ENCODE measurements at places on chromosomes 3 and 15. TPM values are rescaled to one million over a fixed set of nuclear protein-coding genes. Genes with fewer than 3 reads are reported as not detected.

GRCh38 chr3:115853104-115853503 lies 229.8 kb downstream of the GAP43 start:
- no peak for DNase-seq

DNA sequence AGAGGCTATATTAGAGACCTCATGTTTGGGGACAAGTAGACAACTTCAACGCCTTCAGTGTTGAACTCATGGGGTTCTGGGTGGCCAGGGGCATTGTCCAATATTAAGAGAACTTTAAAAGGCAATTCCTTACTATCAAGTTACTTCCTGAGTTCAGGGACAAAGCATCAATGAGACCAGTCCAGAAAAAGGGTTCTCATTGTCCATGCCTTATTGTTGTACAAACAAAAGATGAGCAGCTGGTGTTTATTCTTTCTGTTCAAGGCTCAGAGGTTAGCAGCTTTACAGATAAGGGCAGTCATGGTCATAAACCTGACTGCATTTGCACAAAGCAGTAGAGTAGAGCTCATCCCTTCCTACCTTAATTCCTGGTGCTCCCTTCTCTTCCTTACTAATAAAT lies 18.5 kb upstream of the PDHB start:
- DNase-seq: no peak

GRCh38 chr15:40047415-40048210 lies 8.6 kb upstream of the SRP14 start:
- DNase-seq: no peak

DNA sequence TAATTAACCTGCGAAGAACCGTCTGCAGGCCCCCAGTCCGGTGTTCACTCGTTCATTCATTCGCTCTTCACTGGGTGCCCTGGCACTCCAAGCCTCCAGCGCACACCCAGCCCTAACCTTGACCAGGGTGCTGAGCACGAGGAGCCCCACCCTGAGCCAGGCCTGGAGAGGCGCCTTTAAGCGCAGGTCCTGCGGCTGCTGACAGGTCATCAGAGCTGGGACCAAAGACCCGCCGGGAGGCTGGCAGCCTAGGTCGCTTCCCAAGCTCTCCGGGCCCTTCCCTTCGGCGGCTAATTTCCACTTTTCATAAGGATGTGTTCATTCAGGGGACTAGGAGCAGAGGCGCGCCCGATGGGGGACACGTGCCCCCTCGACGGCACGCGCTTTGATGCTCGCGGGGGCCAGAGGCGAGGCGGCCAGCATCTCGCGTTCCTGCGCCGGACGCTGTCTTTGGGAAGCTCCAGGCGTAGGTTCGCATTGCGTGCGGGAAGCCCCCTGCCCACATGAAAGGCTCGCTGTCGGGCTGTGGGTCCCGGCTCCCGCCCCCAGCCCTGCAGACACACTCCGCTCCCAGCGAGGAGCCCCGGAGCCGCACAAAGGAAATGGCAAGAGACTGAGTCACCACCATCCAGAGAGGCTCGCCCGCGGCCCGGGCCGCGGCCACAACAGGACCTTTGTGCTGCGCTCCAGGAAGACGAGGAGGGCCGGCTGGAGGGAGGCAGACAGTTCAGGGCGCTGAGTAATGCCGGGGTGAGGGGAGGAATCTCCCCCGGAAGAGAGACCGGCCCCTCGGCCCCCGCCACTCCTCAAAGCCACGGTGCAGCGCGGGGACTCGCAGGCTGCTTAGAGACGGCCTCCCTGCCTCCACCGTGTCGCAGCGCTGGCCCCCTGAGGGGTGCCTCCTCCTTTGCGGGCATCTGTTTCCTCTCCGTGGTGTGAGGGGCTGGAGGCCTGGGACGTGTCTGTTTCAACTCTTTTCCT lies 266.4 kb upstream of the HES1 start:
- DNase-seq: peak; percentile 16

- DNase-seq: no peak
Measured at GRCh38 chr15:60006203-60006862, 2.2 kb downstream of the FOXB1 start.

GRCh38 chr3:24222165-24222805 lies 272.4 kb downstream of the THRB start:
- DNase-seq: no peak

GRCh38 chr15:82995938-82996337 lies 9.9 kb downstream of the RAMAC start:
- DNase-seq: no peak

- no peak for DNase-seq
Measured at GRCh38 chr3:19107719-19108118, 40.6 kb upstream of the KCNH8 start.

GRCh38 chr3:24305795-24306467 lies 188.7 kb downstream of the THRB start:
- no peak for DNase-seq

DNA sequence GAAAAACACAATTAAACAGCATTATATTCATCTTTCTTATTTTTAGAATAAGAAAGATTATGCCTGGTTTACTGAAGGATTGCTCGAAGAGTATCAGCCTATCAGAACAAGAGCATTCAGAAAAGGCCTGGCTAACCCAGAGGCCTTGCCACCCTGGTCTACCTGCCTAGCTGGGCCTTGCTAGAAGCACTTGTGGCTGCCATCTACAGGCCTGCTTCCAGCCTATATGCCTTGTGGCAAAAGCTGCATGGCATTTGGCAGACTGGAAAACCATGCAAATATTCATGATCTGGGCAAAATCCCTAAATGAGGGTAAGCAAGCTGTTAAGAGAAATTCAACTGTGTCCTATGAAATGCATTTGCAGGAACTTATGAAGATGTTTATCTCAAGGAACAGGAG lies 9.3 kb upstream of the ATP13A4 start:
- no peak for DNase-seq

DNA sequence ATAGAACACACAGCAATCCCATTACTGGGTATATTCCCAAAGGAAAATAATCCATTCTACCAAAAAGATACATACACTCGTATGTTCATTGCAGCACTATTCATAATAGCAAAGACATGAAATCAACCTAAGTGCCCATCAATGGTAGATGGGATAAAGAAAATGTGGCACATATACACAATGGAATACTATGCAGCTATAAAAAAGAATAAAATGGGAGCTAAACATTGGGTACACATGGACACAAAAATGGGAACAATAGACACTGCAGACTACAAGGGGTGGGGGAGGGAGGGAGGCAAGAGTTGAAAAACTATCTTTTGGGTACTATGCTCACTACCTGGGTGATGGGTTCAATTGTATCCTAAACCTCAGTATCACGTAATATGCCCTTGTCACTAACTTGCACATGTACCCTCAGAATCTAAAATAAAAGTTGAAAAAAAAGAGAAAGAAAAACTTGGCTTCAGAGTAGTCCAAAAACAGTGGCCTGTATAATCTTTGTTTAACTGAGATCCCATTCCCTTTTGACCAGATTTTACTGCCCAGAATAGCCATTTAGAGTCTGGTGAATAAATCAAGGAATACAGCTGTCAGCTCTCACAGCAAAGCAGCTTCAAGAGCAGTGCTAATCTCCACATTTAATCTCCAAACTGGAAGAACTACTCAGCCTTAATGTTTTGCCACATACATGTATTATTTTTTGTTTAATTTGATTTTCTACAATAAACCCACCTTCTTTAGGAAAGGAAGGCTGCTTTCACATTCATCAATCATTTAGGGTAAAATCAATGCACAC lies 54.5 kb upstream of the XRN1 start:
- no peak for DNase-seq

DNA sequence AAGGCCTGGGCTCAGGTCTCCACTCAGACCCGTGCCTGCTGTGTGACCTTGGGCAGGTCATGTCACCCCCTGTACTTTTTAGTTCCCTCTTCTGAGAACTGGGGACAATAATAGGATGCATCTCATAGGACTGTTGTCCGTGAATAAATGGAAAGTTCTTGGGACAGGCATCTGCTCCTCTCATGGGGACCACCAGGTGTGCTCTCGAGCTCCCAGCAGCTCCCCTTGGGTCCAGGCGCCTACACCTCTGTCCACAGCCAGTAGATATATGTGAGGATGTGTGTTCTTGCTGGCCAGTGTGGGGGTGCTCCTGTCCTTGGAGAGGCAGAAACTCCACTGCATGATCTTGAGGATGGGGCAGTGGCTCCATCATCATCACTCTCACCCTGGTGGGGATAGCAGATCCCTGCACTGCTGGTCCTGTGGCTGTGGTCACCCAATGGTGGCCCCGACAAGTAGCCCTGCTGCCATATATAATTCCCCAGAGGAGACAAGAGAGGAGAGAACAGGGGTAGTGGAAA lies 257.6 kb upstream of the TLE3 start:
- no peak for DNase-seq

DNA sequence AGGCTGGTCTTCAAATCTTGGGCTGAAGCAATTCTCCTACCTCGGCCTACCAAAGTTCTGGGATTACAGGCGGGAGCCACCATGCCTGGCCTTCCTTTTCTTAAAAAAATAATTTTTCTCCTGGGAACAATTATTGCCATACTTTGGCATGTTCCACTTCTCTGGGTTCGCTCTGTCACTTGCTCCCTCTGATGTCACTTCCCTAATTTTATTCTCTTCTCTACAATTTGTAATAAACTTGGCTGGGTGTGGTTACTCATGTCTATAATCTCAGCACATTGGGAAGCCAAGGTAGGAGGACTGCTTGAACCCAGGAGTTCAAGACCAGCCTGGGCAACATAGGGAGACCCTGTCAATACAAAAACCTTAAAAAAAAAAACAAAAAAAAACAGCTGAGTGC lies 6.1 kb upstream of the IMPDH2 start:
- no peak for DNase-seq

DNA sequence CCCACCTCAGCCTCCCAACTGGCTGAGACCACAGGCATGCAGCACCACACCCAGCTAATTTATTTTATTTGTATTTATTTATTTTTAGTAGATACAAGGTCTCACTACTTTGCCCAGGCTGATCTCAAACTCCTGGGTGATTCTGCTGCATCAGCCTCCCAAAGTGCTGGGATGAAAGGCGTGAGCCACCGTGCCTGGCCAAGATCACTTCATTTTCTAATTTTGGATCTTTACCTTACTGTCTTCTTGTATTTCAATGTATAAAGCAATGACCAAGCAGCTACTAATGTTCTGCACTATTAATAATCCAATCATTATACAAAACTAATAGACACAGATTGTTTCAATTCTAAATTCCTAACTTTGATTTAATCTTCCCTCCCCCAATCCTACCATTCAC lies 56.2 kb downstream of the LRRFIP2 start:
- no peak for DNase-seq

DNA sequence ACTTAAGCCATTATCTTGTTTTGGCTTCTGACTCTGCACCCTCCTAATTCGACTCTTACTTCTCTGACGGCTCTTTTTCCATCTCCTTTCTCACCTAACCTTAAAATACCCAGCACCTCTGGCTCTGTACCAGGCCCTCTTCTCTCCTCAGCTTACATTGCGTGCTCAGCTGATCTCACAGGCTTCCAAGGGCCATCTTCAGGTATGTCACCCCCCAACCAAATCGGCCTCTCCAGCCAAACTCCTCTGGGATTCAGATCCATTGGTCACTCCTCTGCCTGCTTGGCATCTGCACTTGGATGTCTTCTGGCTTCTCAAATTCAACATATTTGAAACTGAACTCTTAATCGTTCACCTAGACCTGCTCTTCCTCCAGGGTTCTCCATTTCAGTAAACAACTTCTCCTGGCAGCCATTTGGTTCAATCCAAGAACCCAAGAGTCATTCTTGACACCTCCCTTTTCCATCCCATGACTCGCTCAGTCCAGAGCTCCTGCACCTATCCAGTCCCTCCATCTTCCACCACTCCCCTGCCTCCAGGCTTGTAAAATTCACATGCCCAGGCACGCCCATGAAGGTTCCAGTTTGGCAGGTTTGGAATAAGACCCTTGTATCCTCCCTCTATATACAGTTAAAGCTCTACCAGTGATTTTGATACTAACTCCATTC lies 35.2 kb upstream of the SLC41A3 start:
- DNase-seq: no peak

DNA sequence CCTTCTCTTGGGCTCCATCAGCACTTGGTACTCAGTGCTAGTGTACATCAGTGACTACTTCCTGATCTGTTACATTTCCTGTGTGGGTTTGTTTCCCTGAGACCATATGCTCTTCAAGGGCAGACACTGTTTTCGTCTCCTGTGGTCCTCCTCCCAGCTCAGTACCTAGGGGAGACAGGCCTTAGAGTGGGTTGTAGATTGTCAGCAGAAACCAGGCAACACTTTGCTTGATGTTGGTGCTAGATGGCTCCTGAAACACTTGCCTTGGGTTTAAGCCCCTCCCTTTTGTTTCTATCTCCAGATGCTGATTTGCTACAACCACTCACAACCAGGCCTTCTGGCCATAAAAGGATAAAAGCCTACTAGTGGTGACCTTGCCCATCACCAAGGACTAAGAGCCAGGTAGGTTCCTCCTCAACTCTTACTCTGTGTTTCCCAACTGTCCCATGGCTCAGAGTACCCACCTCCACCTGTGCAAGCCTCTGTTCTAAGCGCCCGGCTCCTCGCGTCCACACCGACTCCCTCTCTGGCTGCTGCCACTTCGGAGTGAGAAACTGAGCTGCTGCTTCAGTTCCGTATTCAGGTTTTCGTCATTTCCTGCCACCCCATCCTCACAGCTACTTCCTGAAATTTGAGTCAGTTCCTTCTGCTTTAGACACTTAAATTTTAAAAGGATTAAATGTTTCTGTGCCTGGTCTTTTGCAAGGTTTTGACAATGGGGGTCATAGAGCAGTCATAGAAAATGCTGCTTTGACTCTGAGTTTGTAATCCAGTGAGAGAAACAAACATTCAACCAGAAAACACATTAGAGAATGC lies at the start of gene HCLS1:
Gene HCLS1, minus strand, starts transcription at position 548 of the 816 bp plus-strand sequence. CDS start 2,556 bp downstream, outside the sequence.
- DNase-seq: peak; percentile 33

DNA sequence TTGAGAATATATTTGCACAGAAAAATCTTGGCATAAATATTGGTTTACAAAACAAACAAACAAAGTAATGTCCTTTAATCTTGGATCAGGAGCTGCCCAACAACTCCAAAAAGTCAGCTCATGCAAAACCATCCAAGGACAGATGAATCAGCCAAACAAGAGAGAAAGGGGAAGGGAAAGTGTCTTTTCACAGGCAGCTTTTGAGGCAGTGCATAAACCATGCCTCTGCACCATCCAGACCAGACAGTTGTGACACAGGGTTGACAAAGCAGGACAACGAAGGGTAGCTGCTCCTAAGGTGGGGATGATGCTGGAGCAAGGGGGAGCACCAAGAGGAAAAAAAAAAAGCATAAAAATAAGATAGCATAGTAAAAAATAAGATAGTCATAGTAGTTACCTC lies 8.7 kb downstream of the CD86 start:
- no peak for DNase-seq

- DNase-seq: no peak
Measured at GRCh38 chr3:10855871-10856662, 40.0 kb downstream of the SLC6A11 start.

- DNase-seq: no peak
Measured at GRCh38 chr15:76575274-76575673, 238.7 kb downstream of the ISL2 start.

SCAANT1 gene
- total RNA-seq: not detected

ACAA1 gene
- total RNA-seq: 80.7 TPM

COL8A1 gene
- total RNA-seq: 2.4 TPM

LMAN1L gene
- 1.4 TPM for total RNA-seq

EPB42 gene
- not detected for total RNA-seq

ZNF80 gene
- not detected for total RNA-seq

IL5RA gene
- total RNA-seq: not detected

SNTN gene
- not detected for total RNA-seq
